ENCODE measurements at places on chromosomes 1 and 21. TPM values are rescaled to one million over a fixed set of nuclear protein-coding genes. Genes with fewer than 3 reads are reported as not detected.

SPRR5 gene
- not detected for total RNA-seq

HTR6 gene
- not detected for total RNA-seq

KCNN3 gene
- 27.7 TPM for total RNA-seq

DNA sequence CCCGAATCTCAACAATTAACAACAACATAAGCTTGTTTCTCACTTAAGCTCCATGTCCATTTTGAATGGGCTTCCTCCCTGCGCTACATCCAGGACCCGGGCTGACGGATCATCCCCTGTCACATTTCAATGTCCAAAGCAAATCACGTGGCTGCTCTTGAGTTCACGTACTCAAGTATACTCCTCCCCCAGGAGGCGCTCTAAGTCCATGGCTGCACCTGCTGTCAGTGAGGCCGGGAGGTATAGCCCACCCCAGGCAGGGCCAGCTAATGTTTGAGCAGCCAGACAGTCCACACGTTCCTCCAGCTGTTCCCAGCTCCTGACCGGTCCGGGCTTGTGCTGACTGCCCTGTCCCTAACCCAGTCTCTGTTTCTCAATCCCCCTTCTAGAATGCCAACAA, 220.8 kb downstream of the SLC35F3 start:
- no peaks in the 10 kb centered on the region for H3K4me1 ChIP-seq
- no peak overlapping the region for H3K4me3 ChIP-seq
- H3K36me3 ChIP-seq: no peaks in the 10 kb centered on the region
- no peaks in the 10 kb centered on the region for H3K27me3 ChIP-seq
- peak; percentile 60 for DNase-seq
- H3K27ac ChIP-seq: no peak overlapping the region

MEGF6 gene
- 0.08 TPM for total RNA-seq

MPL gene
- not detected for total RNA-seq

C1orf74 gene
- 6.0 TPM for total RNA-seq

AIRE gene
- total RNA-seq: 0.10 TPM

- H3K36me3 ChIP-seq: no peaks in the 10 kb centered on the region
- H3K27me3 ChIP-seq: no peaks in the 10 kb centered on the region
- DNase-seq: no peak
- H3K4me3 ChIP-seq: no peak overlapping the region
Measured at GRCh38 chr21:40021558-40022351, 154.5 kb downstream of the PCP4 start.

OR2T11 gene
- not detected for total RNA-seq

GRCh38 chr1:212671342-212672031, 28.2 kb downstream of the BATF3 start:
- peaks cover 39% of the 10 kb centered on the region for H3K4me1 ChIP-seq
- no peak overlapping the region for H3K27ac ChIP-seq
- H3K27me3 ChIP-seq: no peaks in the 10 kb centered on the region
- peak; percentile 80 for DNase-seq
- H3K4me3 ChIP-seq: peak overlapping the region; percentile 4
- H3K36me3 ChIP-seq: no peaks in the 10 kb centered on the region

DNA sequence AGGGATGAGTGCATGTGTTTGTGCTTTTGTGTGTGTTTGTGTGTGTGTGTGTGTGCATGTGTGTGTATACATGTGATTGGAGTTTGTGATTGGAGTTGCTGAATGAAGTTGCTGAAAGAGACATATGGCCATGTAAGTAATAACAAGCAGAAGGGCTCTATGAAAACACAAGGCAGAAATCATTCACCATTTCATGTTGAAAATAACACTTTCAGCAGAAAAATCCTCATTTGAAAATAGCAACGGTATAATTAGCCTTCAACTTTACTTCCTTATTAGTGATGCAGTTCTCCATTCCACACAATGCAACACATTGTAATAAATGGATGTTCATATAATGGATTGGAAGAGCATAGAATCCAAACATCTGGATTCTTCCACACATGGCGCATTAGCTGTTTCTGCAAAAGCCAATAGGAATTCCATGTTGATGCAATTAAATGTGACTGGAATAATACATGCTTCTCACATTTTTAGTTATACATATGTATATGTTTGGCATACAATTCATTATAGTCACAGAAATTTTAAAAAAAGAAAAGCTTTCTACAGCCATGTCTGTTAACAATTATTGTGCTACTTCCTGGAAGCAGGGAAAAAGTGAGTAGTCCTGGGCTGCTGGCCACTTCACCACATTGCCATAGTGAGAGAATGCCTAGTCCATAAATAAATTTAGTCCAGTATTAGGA, 538.0 kb downstream of the LTN1 start:
- no peaks in the 10 kb centered on the region for H3K4me1 ChIP-seq
- H3K27ac ChIP-seq: no peak overlapping the region
- H3K4me3 ChIP-seq: no peak overlapping the region
- DNase-seq: no peak
- no peaks in the 10 kb centered on the region for H3K27me3 ChIP-seq

GRCh38 chr1:67814121-67814772, 19.0 kb downstream of the GNG12 start:
- H3K36me3 ChIP-seq: peaks cover 4% of the 10 kb centered on the region
- H3K4me3 ChIP-seq: no peak overlapping the region
- DNase-seq: no peak

- no peaks in the 10 kb centered on the region for H3K36me3 ChIP-seq
- H3K4me3 ChIP-seq: no peak overlapping the region
- no peak for DNase-seq
- no peak overlapping the region for H3K27ac ChIP-seq
- H3K4me1 ChIP-seq: peaks cover 4% of the 10 kb centered on the region
Measured at GRCh38 chr1:173424782-173425407, 52.2 kb upstream of the PRDX6 start.

DNA sequence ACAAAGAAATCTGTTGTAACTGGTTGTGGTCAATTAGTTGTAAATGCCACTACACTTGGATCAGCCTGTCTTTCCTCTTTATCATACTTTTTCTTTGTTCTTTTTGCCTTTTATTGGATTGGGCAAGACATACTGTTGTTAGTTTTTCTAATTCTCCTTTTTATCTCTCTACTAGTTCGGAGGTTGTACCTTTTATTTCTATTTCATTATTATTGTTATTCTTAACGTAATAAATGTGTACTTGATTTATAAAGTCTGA, 59.2 kb downstream of the IVNS1ABP start:
- no peaks in the 10 kb centered on the region for H3K36me3 ChIP-seq
- no peaks in the 10 kb centered on the region for H3K27me3 ChIP-seq
- peak overlapping the region; percentile 46 for H3K4me3 ChIP-seq
- H3K27ac ChIP-seq: no peak overlapping the region

CFHR4 gene
- not detected for total RNA-seq
